ENCODE measurements at places on chromosomes 6 and 20.

DNA sequence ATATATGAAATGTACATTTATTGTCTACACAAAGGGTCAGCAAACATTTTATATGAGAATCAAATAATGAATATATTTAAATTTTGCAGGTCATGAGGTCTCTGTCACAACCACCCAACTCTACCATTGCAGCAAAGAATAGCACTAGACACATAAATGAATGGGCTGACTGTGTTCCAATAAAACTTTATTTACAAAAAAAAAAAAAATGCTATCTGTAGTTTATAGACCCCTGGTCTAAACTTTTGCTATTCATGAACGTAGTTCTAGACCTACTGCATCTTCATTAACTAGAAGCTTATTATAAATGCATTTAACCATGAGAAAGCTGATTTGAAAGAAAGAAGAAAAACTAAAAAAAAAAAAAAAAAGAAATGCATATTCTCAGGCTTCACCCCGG, 610.9 kb upstream of the AGPAT4 start:
- H3K27ac ChIP-seq: no peak overlapping the region
- no peaks in the 10 kb centered on the region for H3K27me3 ChIP-seq
- no peaks in the 10 kb centered on the region for H3K36me3 ChIP-seq
- H3K4me3 ChIP-seq: no peak overlapping the region
- H3K4me1 ChIP-seq: no peaks in the 10 kb centered on the region

- no peaks in the 10 kb centered on the region for H3K27me3 ChIP-seq
- H3K36me3 ChIP-seq: no peaks in the 10 kb centered on the region
Measured at GRCh38 chr6:12048609-12049008, 36.5 kb downstream of the HIVEP1 start.

DNA sequence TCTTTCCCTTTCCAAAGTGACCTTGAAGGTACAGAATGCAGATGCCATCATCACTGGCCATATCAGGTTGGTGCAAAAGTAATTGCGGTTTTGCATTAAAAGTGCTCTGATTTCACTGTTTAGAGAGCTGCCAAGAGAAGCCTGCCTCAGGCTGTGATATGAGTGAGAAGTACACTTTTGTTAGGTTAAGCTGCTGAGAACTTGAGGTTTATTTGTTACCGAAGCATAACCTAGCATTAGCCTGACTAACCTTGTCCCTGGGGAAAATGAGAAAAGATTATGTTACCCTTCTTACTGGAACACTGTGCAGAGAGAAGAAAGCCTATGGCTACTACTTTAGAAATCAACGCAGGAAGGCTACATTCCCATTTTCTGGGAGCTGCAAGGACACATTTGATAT, 70.5 kb upstream of the RBM24 start:
- no peaks in the 10 kb centered on the region for H3K27me3 ChIP-seq
- no peak overlapping the region for H3K27ac ChIP-seq
- no peak for DNase-seq
- H3K36me3 ChIP-seq: no peaks in the 10 kb centered on the region
- peaks cover 4% of the 10 kb centered on the region for H3K4me1 ChIP-seq
- no peak overlapping the region for H3K4me3 ChIP-seq

DNA sequence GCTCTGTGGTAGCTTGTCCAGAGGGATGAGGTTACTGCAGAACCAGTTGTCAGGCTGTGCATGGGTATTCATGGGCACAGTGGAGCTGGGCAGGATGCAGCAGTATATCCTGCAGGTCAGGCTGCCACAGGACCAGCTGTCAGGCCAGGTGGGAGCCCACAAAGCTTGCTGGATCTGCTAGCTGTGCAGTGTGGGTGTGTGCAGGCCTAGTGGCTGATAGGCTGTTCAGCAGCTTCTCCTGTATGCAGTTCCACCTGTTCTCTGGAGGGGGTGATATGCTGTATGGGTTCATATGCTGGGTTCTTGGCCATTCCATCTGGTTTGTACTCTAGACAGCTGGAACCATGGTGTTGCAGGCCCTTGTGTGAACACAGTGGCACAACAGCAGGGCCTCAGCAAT, 40.6 kb upstream of the TPD52L1 start:
- H3K4me3 ChIP-seq: no peak overlapping the region
- no peaks in the 10 kb centered on the region for H3K27me3 ChIP-seq
- H3K27ac ChIP-seq: no peak overlapping the region
- H3K4me1 ChIP-seq: no peaks in the 10 kb centered on the region

GRCh38 chr6:74356391-74356790, 660.4 kb downstream of the CD109 start:
- H3K27ac ChIP-seq: no peak overlapping the region
- DNase-seq: no peak
- no peaks in the 10 kb centered on the region for H3K4me1 ChIP-seq
- no peak overlapping the region for H3K4me3 ChIP-seq
- H3K27me3 ChIP-seq: no peaks in the 10 kb centered on the region

- H3K4me1 ChIP-seq: peaks cover 16% of the 10 kb centered on the region
- no peak overlapping the region for H3K4me3 ChIP-seq
- DNase-seq: peak; percentile 46
- no peaks in the 10 kb centered on the region for H3K36me3 ChIP-seq
Measured at GRCh38 chr6:125984311-125984710, 2.0 kb upstream of the TRMT11 start.

GRCh38 chr20:58431134-58431533, 42.1 kb downstream of the VAPB start:
- H3K4me1 ChIP-seq: no peaks in the 10 kb centered on the region
- no peak for DNase-seq
- H3K27me3 ChIP-seq: no peaks in the 10 kb centered on the region
- H3K27ac ChIP-seq: no peak overlapping the region

DNA sequence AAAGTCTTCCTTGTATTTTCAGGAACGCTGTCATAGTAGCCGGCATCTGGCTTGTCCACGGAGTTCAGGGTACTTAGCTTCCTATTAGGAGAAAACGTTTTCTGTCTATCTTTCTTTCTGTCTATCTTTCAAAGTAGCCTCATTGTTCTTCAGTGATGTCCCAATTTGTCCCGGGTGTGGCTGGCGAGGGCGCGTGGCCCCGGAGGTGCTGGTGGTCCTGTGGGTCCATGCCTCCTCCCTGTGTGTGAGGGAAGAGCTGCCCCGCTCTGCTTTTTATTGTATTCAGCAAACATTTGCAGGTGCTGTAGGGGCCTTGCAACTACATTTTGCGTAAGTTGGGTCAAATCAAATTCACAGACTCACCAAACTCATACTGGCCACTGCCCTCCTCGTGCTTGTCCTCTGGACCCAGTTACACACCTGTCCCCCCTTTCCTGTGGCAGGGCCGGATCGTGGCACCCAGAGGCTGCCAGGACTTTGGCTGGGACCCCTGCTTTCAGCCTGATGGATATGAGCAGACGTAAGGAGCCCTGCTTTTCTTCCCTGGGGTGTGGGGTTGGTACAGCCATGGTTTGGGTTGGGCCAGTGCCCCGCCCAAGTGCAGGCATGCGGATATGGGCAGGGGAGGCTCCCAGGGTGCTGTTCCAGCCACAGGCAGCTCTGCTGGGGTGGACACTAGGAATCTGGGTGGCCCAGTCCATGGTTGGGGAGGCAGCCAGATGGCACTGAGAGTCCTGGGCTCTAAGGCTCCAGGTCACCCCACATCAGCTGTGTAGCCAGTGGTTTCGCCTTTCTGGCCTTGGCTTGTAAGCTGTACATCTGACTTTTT, 12.3 kb downstream of the ITPA start:
- H3K27me3 ChIP-seq: no peaks in the 10 kb centered on the region
- DNase-seq: no peak
- H3K4me3 ChIP-seq: no peak overlapping the region
- no peak overlapping the region for H3K27ac ChIP-seq
- peaks cover 3% of the 10 kb centered on the region for H3K36me3 ChIP-seq
- H3K4me1 ChIP-seq: no peaks in the 10 kb centered on the region

GRCh38 chr6:20826378-20826777, 292.1 kb downstream of the CDKAL1 start:
- no peak overlapping the region for H3K4me3 ChIP-seq
- no peaks in the 10 kb centered on the region for H3K36me3 ChIP-seq
- H3K4me1 ChIP-seq: peaks cover 21% of the 10 kb centered on the region
- H3K27ac ChIP-seq: no peak overlapping the region
- H3K27me3 ChIP-seq: no peaks in the 10 kb centered on the region
- peak; percentile 60 for DNase-seq

DNA sequence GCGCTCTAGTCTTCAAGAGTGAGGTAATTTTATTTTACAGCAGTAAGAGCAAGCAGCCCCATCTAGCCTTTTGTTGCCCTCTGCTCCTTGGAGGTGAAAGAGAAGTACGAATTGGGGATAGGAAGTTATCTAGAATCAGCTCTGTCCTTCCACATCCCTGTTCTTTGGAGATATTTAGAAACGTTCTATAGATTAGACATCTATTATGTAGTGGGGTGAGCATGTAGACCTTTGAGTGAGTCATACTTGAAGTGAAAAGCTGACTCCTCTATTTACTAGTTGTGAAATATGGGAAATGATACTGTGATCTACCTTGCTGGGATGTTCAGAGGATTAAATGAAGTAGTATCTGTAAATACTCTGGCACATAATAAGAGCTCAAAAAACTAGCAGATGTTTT, 36.0 kb upstream of the SLC35D3 start:
- peaks cover 23% of the 10 kb centered on the region for H3K4me1 ChIP-seq
- H3K27me3 ChIP-seq: no peaks in the 10 kb centered on the region
- H3K27ac ChIP-seq: no peak overlapping the region
- H3K4me3 ChIP-seq: no peak overlapping the region
- H3K36me3 ChIP-seq: no peaks in the 10 kb centered on the region

DNA sequence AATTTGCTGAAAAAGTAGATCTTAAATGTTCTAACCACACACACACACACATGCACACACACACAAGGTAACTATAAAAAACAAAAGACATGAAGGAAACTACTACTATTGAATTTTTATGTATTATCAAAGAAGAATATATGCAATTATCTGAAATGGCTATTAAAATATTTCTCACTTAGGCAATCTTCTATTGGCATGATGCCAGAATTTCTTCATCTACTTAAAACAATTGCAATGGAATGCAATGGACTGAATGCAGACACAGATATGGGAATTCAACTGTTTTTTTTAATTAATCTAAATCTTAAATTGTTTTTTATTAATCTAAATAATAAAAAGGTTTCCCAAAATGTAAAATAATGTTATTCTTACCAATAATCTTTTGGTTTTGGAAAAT, 152.6 kb upstream of the SMLR1 start:
- no peaks in the 10 kb centered on the region for H3K4me1 ChIP-seq
- DNase-seq: peak; percentile 71
- H3K36me3 ChIP-seq: no peaks in the 10 kb centered on the region
- H3K27ac ChIP-seq: no peak overlapping the region
- no peak overlapping the region for H3K4me3 ChIP-seq

DNA sequence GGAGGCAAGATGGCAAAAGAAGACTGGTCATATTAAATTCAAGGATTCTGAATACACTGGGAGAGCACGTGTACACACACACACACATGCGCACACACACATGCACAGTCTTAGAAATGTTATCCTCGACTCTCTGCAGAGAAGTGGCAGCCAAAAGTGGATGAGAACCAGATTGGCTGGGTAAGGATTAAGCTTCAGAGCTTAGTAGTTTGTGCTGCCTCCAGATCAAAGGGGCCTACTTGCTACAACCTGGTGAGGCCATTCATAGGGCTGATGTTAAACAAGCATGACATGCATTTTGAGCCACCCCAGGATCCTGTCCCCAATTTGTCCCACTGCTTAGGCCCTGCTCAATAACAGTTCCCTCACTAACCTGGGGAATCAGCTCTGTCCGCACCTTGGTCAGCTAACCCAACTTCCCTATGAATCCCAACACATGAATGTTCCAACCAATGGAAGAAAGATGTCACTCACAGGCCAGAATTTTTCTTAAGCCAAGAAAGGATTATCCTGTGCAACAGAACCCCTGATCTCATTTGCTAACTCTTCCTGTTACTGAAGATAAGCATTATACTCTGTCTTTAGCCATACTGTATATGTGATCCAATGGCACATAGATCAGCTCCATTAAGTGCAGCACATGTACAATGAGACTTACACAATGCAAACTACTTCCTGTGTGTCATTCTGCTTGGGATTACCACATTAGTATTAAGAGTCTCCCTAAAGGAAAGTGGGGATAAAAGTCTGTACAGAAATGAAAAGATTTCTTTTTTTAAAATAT, 31.0 kb downstream of the TOMM6 start:
- no peak overlapping the region for H3K4me3 ChIP-seq
- H3K27me3 ChIP-seq: no peaks in the 10 kb centered on the region
- peak overlapping the region; percentile 30 for H3K27ac ChIP-seq
- peaks cover 12% of the 10 kb centered on the region for H3K4me1 ChIP-seq

DNA sequence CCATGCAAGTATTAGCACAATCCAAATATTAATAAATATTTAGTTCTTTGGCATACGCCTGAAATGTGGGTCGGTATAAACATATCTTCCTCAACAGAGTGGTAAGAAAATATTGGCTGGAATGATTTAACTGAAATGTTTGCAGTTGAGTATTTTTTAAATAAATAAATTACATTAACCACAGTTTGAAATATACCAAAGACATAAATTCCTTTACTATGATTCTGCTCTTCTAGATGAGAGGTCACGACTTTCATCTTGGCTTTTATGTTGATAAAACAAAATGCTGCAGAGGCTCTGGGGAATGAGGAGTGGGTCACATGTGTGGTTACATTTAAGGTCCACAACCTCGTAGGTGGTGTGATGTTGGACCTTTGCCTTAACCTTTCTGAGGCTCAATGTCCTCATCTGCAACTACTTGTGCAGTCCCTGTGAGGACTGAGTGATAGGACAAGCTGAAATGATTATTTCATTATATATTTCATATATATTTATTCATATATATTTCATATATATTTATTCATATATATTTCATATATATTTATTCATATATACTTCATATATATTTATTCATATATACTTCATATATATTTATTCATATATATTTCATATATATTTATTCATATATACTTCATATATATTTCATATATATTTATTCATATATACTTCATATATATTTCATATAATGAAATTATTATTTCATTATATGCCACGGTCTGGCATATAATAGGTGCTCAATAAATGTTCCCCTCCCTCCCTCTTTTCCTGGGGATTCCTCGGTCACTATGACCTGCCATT, 107.4 kb downstream of the SAMD5 start:
- H3K27ac ChIP-seq: no peak overlapping the region
- H3K4me1 ChIP-seq: no peaks in the 10 kb centered on the region
- H3K36me3 ChIP-seq: no peaks in the 10 kb centered on the region

DNA sequence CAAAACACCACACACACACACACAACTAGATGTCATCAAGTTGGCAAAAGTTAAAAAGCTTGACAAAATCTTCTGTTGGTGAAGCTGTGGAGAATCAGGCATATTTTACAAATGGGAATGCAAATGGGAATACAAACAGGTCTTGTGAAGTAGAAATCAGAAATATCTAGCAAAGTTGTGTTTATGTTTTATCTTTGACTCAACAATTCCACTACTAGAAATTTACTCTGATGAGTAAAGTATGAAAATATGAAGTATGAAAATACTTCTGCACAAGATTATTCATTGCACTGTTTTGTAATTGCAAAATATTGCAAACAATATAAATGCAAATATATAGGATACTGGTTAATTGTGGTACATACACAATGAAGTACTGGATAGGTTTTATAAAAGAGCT, 1166.0 kb upstream of the GJE1 start:
- H3K4me3 ChIP-seq: no peak overlapping the region
- no peaks in the 10 kb centered on the region for H3K36me3 ChIP-seq
- H3K27me3 ChIP-seq: no peaks in the 10 kb centered on the region
- no peak for DNase-seq

All from cardiac muscle cell (in vitro differentiated cells and primary cell).